ENCODE measurements at places on chromosomes 2 and 18.
A peak's percentile ranks its signal among the peaks of the same experiment; 100 is the strongest.

- DNase-seq = no peak
These were observed 5.5 kb downstream of the RALB start for GRCh38 chr2:120258196-120258595.

DNA sequence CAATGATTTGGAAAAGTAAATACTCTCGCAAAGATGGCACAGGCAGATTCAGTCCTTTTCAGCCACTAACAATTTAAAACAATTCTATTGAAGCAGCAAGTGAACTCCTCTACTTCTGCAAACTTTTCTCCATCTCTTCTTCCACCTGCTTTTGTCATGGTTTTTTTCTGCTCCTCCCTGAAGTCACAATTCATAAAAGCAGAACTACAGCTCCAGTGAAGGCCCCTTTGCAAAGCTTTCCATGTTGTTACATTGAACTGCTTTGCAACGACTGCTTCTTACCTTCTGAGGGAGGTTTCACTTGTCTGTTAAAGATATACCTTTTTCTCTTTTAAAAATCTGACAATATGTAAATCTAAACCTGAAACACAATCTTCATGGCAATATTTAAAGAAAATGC, 3.7 kb upstream of the SERTAD2 start:
- DNase-seq = no peak

- DNase-seq = peak; percentile 14
These were observed 874 bp downstream of the NDUFAF7 start for GRCh38 chr2:37232131-37232933.

DNA sequence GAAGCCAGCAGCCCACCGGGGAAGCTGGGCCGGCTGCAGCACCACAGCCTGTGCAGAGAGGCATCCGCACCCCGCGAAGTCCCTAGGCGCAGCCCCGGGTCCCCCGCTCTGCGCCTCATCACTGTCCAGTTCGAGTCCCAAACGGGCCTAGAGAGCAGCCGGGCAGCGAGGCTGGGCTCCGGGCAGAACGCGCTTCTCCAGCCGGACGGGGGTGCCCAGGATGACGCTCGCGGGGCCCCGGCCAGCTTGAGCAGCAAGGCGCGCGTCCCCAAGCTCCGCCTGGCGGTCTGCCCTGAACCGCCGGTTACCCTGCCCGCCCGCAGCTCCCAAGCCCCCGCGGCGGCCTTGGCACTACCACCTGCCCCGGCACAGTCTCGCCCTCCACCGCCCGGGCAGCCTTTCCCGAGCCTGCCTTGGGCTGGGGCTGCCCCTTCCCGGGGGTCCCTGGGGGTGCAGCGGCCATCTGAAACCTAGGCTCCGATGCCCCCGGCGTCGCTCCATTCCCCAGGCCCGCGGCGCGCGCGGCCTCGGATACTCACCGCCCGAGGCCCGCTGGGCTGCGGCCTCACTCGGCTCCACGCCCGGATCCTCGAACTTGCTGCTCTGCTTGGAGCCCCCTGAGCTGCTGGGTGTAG, 591 bp downstream of the SLC16A14 start:
- DNase-seq = no peak

DNA sequence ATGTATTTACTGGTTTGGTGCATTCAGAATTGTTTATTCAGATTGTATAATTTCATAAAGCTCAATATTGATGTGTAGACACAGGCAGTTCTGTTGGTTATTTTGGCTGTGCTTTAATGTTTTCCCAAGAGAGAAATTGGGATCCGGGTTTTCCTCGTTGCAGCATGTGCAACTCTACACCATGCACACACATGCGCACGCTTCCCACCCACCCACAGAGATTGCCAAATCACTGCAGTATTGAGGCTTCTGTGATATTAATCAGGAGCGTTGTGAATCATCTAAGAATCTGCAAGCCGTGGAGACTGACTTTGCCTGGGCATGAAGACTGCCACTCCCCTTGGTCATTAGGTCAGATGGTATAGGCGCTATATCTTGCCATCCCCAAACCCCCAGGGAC, 571.5 kb downstream of the SLC4A3 start:
- peak; percentile 72 for DNase-seq

DNA sequence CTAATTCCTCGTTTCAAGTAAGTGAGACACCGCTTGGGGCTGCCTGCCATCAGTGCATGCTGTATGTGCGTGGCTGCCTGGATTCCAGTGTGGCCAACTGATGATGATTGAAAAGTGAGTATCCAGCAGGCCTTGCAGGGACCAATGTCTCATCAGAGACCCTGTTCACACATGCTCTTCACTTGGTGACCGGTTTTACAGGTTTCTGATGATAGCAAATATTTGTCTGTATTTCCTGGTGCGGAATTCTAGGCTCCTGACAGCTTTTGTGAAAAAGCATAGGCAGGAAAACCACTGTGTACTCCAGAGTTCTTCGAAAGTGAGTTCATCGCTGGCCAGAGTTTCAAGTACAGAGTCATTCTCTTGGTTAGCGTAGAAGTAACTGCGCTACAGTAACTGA, 13.8 kb upstream of the YWHAQ start:
- DNase-seq = no peak

DNA sequence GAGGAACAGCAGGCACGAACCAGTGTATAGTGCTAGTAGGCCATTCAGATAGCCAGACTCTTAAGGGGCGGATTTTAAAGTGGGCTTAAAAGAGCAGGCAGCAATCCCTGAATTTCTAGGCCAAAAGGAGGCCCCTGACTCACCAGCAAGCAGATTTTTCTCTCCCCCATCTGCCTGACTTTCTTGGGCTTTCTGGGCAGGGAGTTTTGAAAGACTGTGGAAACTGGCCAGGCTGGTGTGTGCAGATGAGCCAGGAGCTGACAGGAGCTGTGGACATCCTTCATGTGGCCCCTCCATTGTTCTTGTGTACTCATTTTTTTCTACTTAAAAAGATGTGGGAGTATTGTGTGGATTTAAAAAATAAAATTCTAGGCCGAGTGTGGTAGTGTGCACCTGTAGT, 59.0 kb downstream of the GLI2 start:
- no peak for DNase-seq

DNA sequence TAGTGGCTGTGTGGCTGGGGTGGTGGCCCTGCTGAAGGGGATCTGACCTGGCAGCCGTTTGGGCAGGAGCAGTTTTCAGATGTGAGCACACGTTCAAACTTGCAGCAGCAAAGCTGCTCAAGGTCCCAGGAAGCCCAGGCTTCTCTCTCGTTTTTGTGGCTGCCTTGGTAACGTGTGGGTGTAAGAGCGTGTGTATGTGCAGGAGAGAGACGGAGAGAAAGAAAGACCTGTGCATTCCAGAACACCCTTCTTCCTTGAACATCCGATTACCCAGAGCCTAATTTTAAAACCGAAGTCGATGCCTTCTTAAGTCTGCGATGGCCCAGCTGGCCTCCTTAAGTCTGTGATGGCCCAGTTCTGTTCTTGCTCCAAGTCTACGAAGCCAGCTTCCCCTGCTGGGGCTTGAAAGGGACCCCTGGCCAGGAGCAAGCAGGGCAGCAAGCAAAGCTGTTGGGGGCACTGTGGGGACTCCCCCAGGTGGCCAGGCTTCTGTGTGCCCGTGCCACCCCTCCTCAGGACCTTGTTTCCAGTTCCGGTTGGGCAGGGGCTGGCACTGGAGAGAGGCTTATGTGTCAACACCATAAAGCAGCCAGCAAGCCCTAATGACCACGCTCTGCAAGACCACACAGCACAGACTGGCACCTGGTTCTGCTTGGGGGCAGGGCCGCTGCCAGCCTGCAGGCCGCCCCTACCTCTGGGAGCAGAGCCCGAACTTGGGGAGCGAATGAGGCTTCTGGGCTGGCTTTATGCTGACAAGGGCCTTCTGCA, 55.8 kb upstream of the ALPP start:
- no peak for DNase-seq

DNA sequence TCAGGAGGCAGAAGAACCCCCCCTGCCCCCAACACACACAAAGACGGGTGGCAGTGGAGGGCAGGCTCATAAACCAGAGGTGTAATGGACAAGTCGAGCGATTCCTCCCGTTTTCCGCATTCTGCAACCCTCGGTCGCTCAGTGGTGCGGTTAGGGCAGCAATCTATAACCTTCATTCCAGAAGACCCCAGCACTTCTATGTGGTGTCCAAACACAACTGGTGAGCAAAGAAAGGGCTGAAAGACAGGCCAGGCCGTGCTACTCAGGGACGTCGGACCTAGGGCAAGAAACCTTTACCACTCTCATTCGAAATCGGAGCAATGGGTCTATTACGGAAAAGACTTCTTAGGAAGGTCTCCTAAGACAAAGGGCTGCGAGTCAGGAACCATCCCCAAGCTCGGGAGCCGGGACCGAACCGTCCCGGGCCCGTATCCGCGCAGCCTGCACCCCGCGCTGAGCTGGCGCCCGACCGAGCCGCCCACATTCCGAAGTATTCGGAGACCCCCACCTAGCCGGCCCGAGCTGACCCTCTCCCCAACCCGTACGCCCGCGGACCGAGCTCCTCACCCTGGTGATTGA, 568 bp downstream of the ARL5A start:
- no peak for DNase-seq

- DNase-seq = no peak
These were observed 60.4 kb downstream of the RHOB start for GRCh38 chr2:20507166-20507692.

GRCh38 chr18:47602273-47602897, 328.1 kb downstream of the SMAD2 start:
- no peak for DNase-seq

DNA sequence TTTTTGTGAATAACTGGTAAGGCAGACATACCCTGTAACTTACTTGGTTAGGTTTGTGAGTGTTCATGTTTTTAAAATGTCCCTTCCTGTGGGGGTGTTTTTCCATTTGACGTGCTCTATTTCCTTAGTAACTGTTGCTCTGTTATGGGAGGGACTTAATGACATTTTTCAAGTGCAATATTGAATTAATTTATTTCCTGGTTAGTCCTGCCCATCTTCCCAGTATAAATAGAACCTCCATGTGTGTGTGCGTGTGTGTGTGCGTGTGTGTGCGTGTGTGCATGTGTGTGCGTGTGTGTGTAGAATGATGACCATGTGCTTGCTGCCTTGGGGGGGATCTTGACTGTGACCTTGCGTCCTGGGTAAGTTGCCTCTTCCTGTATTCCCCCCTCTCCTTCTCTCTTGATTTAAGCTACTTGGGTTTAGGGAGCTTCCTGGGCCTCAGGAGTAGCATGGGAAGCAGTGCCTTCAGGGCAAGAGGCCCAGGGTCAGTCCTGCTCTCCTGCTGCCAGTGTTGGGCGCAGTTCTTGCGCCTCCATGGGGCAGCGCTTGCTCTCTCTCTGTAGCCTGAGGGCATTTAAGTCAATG, 163.9 kb downstream of the LDLRAD4 start:
- peak; percentile 30 for DNase-seq

- DNase-seq = no peak
These were observed 94.8 kb upstream of the HNRNPA3 start for GRCh38 chr2:177117755-177118154.

DNA sequence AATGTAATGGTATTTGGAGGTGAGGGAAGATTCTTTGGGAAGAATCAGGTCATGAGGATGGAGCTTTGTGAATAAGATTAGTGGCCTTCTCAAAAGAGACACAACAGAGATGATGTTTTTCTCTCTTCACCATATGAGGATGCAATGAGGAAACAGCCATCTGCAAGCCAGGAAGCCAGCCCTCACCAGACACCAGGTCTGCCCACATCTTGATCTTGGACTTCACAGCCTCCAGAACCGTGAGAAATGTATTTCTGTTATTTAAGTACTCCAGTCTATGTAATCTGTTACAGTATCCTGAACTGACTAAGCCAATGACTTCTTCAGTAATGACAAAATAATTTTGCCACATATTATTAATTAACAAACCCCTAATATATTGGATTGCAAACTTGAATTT, 28.3 kb downstream of the CYRIA start:
- no peak for DNase-seq

DNA sequence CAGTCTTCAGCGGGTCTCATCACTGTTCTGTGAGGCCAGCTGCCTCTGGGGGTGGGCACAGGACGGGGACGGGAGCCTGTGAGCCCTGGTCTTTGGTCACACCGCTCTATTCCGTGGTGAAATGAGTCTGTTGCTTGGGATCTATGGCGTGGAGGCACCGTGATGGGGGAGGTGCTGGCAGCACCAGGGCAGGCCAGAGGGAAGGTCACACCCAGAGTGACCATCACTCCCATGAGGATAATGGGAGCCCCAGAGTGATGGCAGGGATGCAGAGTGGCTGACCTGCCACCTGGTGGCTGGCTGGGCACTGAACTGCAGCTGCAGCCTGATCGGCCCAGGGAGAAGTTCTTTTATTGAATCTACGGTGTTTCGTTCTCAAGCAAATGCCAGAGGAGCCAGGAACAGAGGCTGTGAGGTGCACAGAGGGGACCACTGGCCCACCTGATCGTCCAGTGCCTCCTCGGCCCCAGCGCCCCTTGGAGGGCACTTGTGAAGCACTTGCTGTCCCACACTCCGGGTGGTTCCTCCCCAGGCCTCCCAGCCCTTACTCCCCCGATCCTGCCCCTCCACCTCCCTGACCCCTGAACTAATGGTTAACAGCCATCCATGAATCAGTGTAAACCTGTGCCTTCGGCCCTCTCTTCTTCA, 17.9 kb downstream of the KCNIP3 start:
- no peak for DNase-seq

DNA sequence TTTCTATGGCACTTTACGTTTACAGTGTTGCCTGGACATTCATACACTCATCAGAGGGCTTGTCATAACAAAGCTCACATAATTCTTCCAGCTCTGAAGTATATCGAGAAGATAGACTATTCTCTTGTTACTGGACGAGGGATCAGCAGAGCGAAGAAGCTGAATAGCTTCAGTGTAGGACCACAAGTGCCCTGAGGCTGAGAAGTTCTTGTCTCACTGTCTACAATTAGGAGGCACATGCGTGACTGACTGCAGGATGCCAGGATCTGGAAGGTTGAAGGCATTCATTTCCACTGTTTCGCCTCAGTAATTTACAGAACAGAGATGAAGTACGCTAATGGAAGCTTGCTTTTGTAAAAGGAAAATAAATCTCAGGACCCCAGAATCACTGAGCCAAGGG, 9.6 kb downstream of the SH3YL1 start:
- no peak for DNase-seq

DNA sequence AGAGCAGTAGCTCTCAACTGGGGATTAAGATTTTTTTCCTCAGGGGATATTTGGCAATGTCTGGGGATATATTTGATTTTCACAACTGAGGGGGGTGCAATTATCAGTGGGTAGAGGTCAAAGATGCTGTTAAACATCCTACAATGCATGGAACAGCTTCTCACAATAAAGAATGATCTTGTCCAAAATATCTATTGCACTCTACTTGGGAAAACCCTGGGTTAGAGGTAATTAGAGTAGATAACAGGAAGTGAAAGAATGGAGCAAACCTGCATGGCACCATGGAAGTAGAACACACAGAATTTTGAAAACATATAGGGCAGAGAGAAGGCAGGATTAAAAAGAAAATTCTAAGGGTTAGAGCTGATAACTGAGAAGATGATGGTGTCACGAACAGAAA, 26.4 kb upstream of the PPM1B start:
- no peak for DNase-seq

Data from GM04504 (cell line).